Esophagus squamous epithelium (tissue), 5 donors: ENCODE measurements at places on chromosomes 6 and 20. TPM values are rescaled to one million over a fixed set of nuclear protein-coding genes. Genes with fewer than 3 reads are reported as not detected.

PHACTR1 gene
- 7.2 TPM for total RNA-seq

- no peak for DNase-seq
Observed at GRCh38 chr6:36962874-36963273, 8.3 kb downstream of the PI16 start.

CTCFL gene
- total RNA-seq = not detected

ADGRG6 gene
- 29.6 TPM for total RNA-seq

DNAH8 gene
- total RNA-seq = not detected

DNA sequence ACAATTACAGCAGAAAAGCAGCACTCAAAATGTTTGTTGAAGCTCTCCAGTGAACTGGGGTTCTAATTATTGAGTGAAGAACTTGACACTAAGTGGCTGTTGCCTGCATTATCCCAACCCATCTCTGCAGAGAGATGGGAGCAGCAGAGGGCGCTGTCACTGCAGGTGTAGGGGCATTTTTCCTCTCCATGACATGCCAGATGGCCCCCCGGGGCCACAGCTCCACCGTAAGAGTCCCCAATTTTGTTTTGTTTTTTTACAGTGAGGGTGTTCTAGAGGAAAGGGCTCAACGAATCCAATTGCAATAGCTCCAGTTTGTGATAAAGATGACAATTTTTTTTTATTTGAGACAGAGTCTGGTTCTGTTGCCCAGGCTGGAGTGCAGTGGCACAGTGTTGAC, 1.9 kb upstream of the FUCA2 start:
- no peak for DNase-seq

DNA sequence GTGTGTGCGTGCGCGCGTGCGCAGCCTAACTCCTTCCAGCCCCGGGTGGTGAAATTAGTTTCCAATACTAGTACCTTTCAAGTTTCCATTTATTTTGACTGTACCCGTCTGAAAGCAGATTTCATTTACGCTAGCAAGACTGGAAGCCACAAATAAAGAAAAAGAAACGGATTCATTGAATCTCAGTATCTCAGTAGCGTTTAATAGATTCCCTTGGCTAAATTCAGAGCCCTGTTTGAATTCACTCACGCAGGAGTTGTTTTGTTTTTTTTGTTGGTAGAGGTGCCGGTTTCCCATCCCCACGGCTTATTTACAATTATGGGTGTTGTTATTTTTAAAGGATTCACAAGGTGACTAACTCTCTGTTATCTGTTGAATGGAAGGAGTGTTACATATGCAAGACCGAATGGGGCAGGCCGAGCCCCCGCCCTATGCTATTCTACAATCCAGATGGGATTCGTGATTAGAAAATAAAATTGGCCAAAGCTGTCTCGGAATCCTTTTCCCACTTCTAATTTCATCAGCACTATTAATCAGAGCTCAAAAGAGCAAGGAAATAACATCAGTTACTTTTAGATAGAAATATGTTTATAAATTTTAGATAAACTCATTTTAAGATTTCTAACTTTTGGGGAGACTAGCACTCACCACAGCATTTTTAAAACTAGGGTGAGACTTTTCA, 2.3 kb upstream of the INSM1 start:
- no peak for DNase-seq

RFX6 gene
- total RNA-seq = not detected

BCAS1 gene
- 9.3 TPM for total RNA-seq

- DNase-seq = no peak
Observed at GRCh38 chr6:137819740-137820139, 47.3 kb upstream of the TNFAIP3 start.

GRCh38 chr6:106360410-106360988, at the start of gene CRYBG1:
CRYBG1 (plus strand) TSS chr6:106360717; CDS start chr6:106360909, 192 bp downstream.
- no peak for DNase-seq

DNA sequence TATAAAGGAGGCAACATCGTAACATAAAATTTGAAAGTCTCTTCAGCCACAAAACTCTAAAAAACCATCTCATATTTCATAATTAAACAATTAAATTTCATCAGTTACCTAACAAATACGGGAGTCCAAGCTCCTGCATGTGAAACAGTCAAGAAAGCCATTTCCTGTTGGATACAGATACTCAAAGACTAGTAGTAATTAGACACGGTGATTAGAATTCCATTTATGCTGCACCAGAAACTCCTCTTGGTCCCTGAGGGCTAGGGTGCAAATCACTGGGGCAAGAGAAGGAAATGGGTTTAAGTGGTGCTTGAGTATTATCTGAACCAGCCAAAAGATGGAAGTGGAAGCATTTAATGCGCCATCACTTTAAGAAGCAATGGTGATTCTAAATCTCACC, 27.4 kb downstream of the TRAM2 start:
- DNase-seq = no peak

GRCh38 chr20:34495916-34496315, 20.3 kb upstream of the DYNLRB1 start:
- no peak for DNase-seq

ZNF311 gene
- 0.38 TPM for total RNA-seq

- DNase-seq = no peak
Observed at GRCh38 chr6:118325220-118325860, 222.8 kb upstream of the PLN start.

DNA sequence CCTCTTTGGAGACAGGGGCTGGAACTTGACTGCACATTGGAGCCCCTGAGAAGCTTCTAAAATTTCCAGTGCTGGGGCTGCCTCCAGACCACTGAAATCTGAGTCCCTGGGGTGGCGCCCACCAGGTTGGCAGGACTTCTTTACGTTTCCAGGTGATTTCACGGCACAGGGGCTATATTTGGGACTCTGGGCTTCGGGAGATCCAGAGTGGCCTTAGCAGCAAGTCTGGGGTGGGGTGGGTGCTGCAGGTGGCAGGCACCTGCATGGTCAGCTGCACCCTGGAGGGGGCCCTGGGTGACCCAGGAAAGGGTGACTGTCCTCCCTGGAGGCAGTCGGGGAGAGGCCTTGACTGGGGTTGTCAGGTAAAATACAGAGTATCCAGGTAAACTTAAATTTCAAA, 135.5 kb upstream of the PHACTR3 start:
- DNase-seq = no peak
